ENCODE measurements at places on chromosomes 16 and 17. TPM values are rescaled to one million over a fixed set of nuclear protein-coding genes. Genes with fewer than 3 reads are reported as not detected.

- no peak for DNase-seq
These were observed 21.9 kb downstream of the DNAI2 start for GRCh38 chr17:74295625-74296547.

GRCh38 chr17:14004927-14005620, 64.2 kb upstream of the COX10 start:
- no peak for DNase-seq

DNA sequence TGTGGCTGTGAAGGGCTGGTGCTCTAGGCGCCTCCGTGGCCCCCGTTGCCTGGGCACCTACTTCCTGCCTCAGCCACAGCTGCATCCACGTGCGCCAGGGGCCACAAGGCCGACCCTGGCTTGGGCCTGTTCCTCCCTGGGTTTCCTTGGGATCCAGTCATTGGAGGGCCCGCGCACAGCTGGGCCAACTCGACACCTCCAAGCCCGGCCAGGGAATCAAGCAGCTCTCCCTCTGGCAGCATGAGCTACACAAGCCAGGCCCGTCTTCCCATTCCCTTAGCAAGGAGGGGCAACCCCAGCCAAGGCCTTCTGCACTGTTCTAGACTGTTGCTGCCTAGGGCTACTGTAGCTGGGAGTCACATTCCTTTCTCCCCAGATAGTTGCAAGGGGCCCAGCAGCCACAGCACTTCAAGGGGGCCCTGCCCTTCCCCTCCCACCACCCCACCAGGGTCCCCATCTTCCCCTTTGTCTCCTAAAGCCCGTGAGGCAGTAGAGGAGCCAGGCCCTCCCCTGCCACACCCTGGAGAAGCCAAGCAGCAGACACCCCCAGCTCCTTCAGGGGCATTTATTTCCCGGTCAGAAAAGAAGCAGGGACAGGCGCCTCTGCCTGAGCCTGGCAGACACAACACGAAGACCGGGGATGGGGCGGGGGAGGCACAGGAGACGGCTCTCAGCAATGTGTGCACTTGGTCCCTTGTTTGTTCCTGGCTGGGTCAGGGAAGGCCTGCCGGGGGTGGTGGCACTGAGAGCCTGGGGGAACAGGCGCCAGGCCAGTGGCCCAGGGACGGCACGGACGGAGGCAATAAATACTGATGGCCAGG, 3.8 kb downstream of the ARHGDIA start:
- peak; percentile 77 for DNase-seq

DNA sequence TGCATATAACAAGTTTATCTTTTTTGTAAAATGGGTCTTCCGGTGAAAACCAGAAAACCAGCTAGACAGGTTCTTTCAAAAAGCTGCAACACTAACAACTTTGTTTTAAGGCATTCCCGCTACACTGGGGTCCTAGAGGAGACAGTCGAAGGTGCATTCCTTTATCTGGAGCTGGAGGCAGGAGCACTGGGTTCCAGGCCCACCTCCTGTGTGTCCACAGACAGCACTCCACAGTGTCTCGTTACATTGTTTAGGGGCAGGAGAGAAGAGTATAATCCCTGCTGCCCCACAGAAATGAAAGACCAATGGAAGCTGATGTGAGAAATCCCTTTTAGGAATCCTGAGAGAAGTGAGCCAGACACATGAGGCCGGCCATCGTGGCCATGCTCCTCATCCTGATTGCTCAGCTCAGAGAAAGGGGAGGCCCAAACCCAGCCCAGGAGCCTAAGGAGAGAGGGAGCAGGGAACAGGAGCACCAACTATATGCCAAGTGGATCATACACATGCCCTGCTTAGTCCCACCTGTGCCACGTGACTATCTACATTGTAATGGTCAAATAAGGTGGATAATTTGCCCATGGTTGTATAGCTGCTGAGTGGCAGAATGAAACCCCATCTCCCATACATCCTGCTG, 59.5 kb downstream of the CCDC182 start:
- no peak for DNase-seq

- DNase-seq = no peak
These were observed 18.9 kb downstream of the TMEM132E start for GRCh38 chr17:34598161-34598776.

- no peak for DNase-seq
These were observed 42.1 kb downstream of the TK2 start for GRCh38 chr16:66507731-66508239.

DNA sequence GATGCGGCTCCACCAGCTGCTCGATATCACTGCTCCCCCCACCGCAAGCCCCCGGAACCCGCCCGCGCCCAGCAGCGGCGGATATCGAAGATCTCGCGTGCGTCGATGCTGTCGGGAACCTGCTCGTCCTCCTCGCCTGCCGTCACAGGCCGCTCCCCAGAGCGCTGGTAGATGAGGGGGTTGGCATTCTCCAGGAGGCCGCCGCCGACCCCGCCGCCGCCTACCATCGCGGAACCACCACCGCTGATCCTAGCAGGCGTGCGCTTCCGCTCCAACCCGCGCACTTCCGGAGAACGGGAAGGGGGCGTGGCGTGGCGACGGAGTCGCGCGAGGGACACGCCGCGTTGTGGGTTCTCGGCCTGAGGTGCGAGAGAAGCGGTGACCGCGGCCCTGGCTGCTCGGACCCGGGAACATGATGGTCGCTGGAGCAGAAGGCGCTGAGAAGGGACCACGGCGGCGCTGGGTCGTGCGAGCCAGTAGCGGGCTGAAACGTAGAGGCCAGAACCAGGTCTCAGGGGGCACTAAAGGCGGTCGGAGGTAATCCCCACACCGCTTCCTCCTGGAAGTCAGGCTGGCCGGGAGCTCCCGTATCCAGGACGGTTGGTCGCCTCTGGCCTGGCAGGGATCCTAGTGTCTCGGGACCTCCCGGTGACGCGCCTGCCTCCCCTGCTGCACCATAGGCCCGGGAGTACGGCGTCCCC, at the start of gene CIAO2B:
Gene CIAO2B, minus strand, starts transcription at position 265 of the 701 bp plus-strand sequence. Its CDS starts 38 bp downstream, at position 227.
- DNase-seq = peak; percentile 92

DNA sequence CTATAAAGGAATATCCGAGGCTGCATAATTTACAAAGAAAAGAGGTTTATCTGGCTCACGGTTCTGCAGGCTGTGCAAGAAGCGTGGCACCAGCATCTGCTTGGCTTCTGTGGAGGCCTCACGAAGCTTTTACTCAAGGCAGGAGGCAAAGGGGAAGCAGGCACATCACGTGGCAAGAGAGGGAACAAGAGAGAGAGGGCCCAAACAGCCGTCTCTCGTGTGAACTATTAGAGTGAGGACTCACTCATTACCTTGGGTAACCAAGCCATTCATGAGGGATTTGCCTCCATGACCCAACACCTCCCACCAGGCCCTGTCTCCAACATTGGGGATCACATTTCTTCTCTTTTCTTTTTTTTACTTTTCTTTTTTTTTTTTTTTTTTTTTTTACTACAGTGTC, 7.5 kb upstream of the ALKBH5 start:
- DNase-seq = no peak

GRCh38 chr16:11350519-11350918, 5.3 kb downstream of the RMI2 start:
- DNase-seq = no peak

GRCh38 chr17:67289181-67289876, 44.3 kb upstream of the HELZ start:
- DNase-seq = no peak

Gene ITGA3
- total RNA-seq = 10.4 TPM

Gene CD7
- total RNA-seq = 0.37 TPM
